ENCODE measurements at places on chromosomes 5 and 9. TPM values are rescaled to one million over a fixed set of nuclear protein-coding genes. Genes with fewer than 3 reads are reported as not detected.

Gene PCDHA13
- 0.92 TPM for total RNA-seq

Gene CER1
- not detected for total RNA-seq

Gene PCDHB16
- 7.5 TPM for total RNA-seq

Gene COL5A1
- 79.6 TPM for total RNA-seq

Gene CD72
- 4.1 TPM for total RNA-seq

Gene SAPCD2
- 0.31 TPM for total RNA-seq

Gene TIMD4
- not detected for total RNA-seq

Gene SLC34A1
- not detected for total RNA-seq

Gene MOCS2
- total RNA-seq, result 35.8 TPM

Gene ZDHHC11
- total RNA-seq, result 1.7 TPM

Gene PCDHB3
- total RNA-seq, result 3.9 TPM

DNA sequence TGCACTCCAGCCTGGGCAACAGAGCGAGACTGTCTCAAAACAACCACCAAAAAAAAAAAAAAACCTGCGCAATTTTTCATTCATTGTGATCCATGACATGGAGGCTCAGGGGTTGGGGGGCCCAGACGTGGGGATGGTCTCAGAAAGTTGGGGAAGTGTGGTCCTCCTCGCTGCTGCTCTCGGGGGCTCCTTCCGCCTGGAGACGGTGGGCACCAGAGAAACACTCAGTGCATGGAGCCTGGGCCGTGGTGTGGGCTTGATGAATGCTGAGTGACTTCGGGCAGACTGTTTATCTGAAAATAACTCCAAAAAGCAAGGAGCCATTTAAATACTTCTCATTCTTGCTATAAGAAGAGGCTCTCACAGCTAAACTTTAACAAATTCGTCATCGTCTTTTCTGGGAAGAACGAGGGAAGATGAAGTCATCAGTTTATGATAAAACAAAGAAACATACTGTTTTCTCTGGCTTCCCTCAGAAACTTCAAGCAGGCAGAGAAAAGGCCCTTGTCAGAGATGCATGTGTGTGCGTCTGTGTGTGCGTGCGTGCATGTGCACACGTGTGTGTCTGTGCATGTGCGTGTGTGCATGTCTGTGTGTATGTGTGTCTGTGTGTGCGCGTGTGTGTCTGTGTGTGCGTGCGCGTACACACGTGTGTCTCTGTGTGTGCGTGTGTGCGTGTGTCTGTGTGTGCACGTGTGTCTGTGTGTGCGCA, 35.0 kb downstream of the RASGEF1C start:
- H3K27ac ChIP-seq, result no peak overlapping the region
- peaks cover 3% of the 10 kb centered on the region for H3K4me1 ChIP-seq
- H3K36me3 ChIP-seq, result no peaks in the 10 kb centered on the region
- no peak for DNase-seq
- no peaks in the 10 kb centered on the region for H3K27me3 ChIP-seq
- no peak overlapping the region for H3K4me3 ChIP-seq

DNA sequence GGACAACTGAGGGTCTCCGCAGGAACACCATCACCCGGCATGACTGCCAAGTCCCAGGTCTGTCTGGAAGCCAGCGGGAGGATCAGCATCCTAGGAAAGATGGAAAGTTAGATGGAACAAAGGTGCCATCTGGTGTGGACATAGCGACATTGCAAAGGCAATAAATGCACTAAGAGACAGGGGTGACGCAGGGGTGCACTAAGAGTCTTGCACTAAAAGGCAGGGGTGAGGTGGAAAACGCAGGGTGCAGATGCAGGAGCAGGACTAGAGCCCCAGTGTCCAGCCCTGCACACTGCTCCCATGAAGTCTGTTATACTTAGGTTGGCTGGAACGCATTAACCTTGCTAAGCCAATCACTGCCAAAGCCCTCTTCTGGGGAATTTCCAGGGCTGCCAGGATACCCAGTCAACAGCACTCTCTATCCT, 15.5 kb downstream of the ATOX1 start:
- H3K4me1 ChIP-seq, result peaks cover 14% of the 10 kb centered on the region
- no peak overlapping the region for H3K27ac ChIP-seq
- H3K4me3 ChIP-seq, result no peak overlapping the region
- H3K36me3 ChIP-seq, result no peaks in the 10 kb centered on the region
- H3K27me3 ChIP-seq, result no peaks in the 10 kb centered on the region
- peak; percentile 66 for DNase-seq

GRCh38 chr5:158884827-158885518, 214.7 kb downstream of the EBF1 start:
- no peaks in the 10 kb centered on the region for H3K27me3 ChIP-seq
- DNase-seq, result no peak
- peaks cover 5% of the 10 kb centered on the region for H3K4me1 ChIP-seq

GRCh38 chr5:59348189-59348588, 545.3 kb downstream of the PDE4D start:
- no peak overlapping the region for H3K27ac ChIP-seq
- no peak overlapping the region for H3K4me3 ChIP-seq
- no peaks in the 10 kb centered on the region for H3K27me3 ChIP-seq
- peaks cover 2% of the 10 kb centered on the region for H3K4me1 ChIP-seq
- H3K36me3 ChIP-seq, result no peaks in the 10 kb centered on the region
- DNase-seq, result no peak

GRCh38 chr5:176952531-176953193, 53.5 kb upstream of the HK3 start:
- peaks cover 3% of the 10 kb centered on the region for H3K4me1 ChIP-seq
- no peak overlapping the region for H3K4me3 ChIP-seq
- DNase-seq, result no peak
- no peaks in the 10 kb centered on the region for H3K27me3 ChIP-seq
- H3K27ac ChIP-seq, result no peak overlapping the region

- H3K27ac ChIP-seq, result no peak overlapping the region
- H3K4me3 ChIP-seq, result no peak overlapping the region
- no peaks in the 10 kb centered on the region for H3K27me3 ChIP-seq
- no peaks in the 10 kb centered on the region for H3K4me1 ChIP-seq
- no peaks in the 10 kb centered on the region for H3K36me3 ChIP-seq
- DNase-seq, result no peak
These were observed 368.9 kb downstream of the TMEM161B start for GRCh38 chr5:87899721-87900131.

DNA sequence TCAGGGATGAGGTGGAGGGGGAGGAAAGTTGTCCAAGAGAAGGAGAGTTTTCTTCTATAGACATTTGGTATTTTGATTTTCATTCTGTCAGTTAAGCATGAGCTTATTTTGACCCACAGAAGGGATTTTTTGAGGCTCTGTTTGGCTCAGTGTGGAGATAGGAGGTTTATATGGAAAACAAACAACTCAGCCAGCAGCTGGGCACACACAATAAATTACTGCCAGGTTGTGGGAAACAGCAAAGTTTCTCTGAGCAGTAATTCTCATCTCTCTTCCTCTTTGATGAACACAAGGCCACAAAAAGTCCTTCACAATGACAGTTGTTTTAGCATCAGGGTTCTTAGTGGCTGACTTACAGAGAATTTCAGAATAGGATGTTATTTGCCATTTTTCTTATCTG, 486.1 kb downstream of the KDM4C start:
- no peak for DNase-seq
- H3K27ac ChIP-seq, result no peak overlapping the region
- H3K4me3 ChIP-seq, result no peak overlapping the region
- H3K27me3 ChIP-seq, result no peaks in the 10 kb centered on the region
- H3K4me1 ChIP-seq, result no peaks in the 10 kb centered on the region
- no peaks in the 10 kb centered on the region for H3K36me3 ChIP-seq

DNA sequence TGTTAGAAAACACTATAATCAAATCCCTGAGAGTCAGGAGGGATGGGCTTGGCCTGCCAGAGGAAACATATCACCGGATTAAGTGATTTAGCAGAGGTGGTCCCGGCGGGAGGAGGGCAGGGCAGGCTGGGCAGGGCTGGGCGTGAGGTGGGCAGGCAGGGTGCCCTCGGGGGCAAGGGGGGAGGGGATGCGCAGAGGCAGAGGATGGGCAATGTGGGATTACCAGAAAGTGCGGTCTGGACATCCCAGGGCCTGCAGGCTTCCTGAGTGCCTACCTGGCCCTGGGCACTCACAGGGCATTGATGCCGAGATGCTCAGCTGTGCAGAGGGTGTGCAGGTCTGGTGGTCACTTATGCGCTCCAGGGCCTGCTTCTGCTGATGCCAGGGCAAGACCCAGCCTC, 115.2 kb downstream of the ADAMTS2 start:
- no peaks in the 10 kb centered on the region for H3K36me3 ChIP-seq
- H3K4me3 ChIP-seq, result no peak overlapping the region
- DNase-seq, result no peak
- no peak overlapping the region for H3K27ac ChIP-seq
- H3K4me1 ChIP-seq, result peaks cover 13% of the 10 kb centered on the region
- no peaks in the 10 kb centered on the region for H3K27me3 ChIP-seq

- no peaks in the 10 kb centered on the region for H3K27me3 ChIP-seq
- H3K36me3 ChIP-seq, result no peaks in the 10 kb centered on the region
- DNase-seq, result no peak
These were observed 339.0 kb downstream of the NSG2 start for GRCh38 chr5:174384509-174384947.

DNA sequence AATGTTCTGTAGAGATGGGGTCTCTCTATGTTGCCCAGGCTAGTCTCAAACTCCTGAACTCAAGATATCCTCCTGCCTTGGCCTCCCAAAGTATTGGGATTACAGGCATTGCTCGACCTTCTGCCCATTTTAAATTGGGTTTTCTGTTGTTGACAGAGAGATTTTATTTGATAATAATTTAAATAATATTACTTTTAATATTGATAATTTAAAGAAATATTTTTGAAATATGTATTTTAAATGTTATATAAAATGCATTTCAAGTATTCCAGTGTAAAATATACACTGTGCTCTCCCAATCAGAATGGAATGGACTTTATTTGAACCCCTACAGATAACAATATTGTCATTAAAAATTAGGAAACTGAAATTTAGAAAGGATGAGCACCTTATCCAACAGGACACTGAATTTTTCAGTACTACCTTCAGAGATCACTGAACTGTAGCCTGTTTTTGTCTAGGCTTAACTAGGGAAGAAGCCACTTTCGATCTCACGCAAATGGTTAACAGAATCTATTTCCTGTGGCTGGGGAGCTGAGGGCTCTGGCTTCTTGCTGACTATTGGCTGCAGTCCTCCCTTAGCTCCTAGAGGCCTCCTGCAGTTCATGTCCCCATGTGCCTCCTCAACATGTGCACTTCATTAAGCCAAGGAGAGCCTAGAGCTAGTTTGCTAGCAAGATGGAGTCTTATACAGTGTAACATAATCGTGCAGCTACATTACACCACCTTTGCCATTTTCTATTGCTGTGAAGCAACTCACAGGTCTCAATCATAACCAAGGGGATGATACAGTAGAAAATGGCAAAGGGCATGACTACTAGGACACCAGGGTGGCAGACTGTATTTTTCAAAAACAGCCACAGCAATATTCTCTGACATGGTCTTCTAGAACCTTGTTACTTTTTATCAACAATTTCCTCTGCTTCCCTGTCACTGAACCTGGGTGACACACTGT, 150.0 kb downstream of the CDC42SE2 start:
- no peak for DNase-seq
- H3K36me3 ChIP-seq, result no peaks in the 10 kb centered on the region
- H3K4me1 ChIP-seq, result no peaks in the 10 kb centered on the region
- H3K27ac ChIP-seq, result peak overlapping the region; percentile 2

GRCh38 chr9:970151-970996, 6.1 kb upstream of the DMRT3 start:
- peaks cover 7% of the 10 kb centered on the region for H3K4me1 ChIP-seq
- H3K4me3 ChIP-seq, result no peak overlapping the region
- H3K27ac ChIP-seq, result no peak overlapping the region

GRCh38 chr9:17204611-17205152, 69.8 kb downstream of the CNTLN start:
- H3K36me3 ChIP-seq, result no peaks in the 10 kb centered on the region
- H3K27me3 ChIP-seq, result no peaks in the 10 kb centered on the region
- H3K27ac ChIP-seq, result no peak overlapping the region
- DNase-seq, result no peak

DNA sequence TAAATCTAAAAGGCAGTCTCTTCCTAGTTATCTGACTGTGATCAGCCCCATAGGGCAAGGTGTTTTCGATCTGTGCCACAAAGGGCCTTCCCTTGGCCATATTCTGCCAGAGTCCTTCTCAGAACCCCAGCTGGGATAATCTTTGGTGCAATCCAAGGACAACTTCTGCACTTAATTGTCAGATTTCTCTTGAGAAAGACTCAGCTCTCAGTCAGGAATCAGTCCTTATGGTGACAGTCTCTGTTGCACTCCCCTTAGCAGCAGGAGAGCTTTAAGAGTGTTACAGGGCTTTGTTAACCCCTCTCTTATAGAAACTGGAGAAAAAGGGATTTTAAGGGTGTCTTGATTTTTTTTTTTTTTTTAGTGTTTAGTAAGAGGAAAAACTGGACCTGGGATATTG, 15.4 kb upstream of the RFX3 start:
- H3K27me3 ChIP-seq, result no peaks in the 10 kb centered on the region
- H3K36me3 ChIP-seq, result no peaks in the 10 kb centered on the region
- H3K4me1 ChIP-seq, result no peaks in the 10 kb centered on the region
- H3K4me3 ChIP-seq, result no peak overlapping the region

GRCh38 chr5:30880514-30880913, 313.0 kb upstream of the CDH6 start:
- H3K27ac ChIP-seq, result no peak overlapping the region
- DNase-seq, result no peak
- no peaks in the 10 kb centered on the region for H3K36me3 ChIP-seq
- H3K4me1 ChIP-seq, result no peaks in the 10 kb centered on the region

- H3K36me3 ChIP-seq, result no peaks in the 10 kb centered on the region
- no peak for DNase-seq
These were observed 25.2 kb downstream of the DTWD2 start for GRCh38 chr5:118963169-118963568.

DNA sequence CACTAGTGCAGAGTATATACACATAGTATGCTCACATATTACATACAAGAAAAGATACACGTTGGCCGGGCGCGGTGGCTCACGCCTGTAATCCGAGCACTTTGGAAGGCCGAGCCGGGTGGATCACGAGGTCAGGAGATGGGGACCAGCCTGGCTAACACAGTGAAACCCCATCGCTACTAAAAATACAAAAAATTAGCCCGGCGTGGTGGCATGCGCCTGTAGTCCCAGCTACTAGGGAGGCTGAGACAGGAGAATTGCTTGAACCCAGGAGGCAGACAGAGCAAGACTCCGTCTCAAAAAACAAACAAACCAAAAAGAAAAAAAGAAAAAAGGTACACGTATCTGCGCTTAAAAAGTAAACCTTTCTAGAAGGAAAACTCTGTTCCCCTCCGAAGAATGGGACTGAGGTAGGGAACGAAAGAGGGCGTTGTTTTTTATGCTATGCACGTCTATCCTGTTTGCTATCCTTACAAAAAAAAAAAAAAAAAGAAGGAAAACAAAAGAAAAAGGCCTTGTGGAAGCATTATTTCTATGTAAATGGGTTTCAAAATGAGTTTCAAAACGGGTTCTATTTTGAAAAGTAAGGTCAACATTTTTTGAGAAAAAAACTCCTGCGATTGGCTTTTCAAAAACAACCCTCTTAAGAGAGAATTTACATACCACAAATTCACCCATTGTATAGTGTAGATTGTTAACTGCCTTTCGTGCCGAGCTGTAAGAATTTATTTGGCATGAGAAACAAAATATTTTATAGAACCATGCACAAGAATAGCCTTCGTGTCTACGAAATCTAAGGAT, 1.2 kb downstream of the AK3 start:
- H3K4me3 ChIP-seq, result peak overlapping the region; percentile 74
- H3K27me3 ChIP-seq, result no peaks in the 10 kb centered on the region
- no peaks in the 10 kb centered on the region for H3K36me3 ChIP-seq

GRCh38 chr5:45521067-45521466, 175.1 kb downstream of the HCN1 start:
- no peak overlapping the region for H3K27ac ChIP-seq
- H3K36me3 ChIP-seq, result no peaks in the 10 kb centered on the region
- no peaks in the 10 kb centered on the region for H3K4me1 ChIP-seq
- DNase-seq, result no peak
- H3K4me3 ChIP-seq, result no peak overlapping the region

Data from ovary (tissue), 10 donors.